Naive thymus-derived CD4-positive, alpha-beta T cell (primary cell): ENCODE measurements at places on chromosomes 3 and 15.

- no peak overlapping the region for H3K4me3 ChIP-seq
- H3K4me1 ChIP-seq: no peaks in the 10 kb centered on the region
These were observed 393.0 kb downstream of the IGSF11 start for GRCh38 chr3:118641608-118642007.

GRCh38 chr3:72155391-72156064, 370.6 kb upstream of the PROK2 start:
- no peak overlapping the region for H3K4me3 ChIP-seq
- no peaks in the 10 kb centered on the region for H3K36me3 ChIP-seq
- no peak overlapping the region for H3K27ac ChIP-seq
- DNase-seq: no peak

- no peaks in the 10 kb centered on the region for H3K36me3 ChIP-seq
- H3K27me3 ChIP-seq: no peaks in the 10 kb centered on the region
- peaks cover 3% of the 10 kb centered on the region for H3K4me1 ChIP-seq
- peak; percentile 84 for DNase-seq
These were observed 8.3 kb downstream of the ANKRD63 start for GRCh38 chr15:40274350-40275274.

GRCh38 chr15:62026487-62027262, 33.6 kb downstream of the VPS13C start:
- H3K36me3 ChIP-seq: no peaks in the 10 kb centered on the region
- DNase-seq: no peak
- no peak overlapping the region for H3K27ac ChIP-seq
- H3K27me3 ChIP-seq: no peaks in the 10 kb centered on the region
- H3K4me1 ChIP-seq: no peaks in the 10 kb centered on the region
- H3K4me3 ChIP-seq: no peak overlapping the region

- H3K4me3 ChIP-seq: peak within 1 kb of the TSS; percentile 96
- H3K36me3 ChIP-seq: peaks cover 5% of the 10 kb centered on the region
These were observed at the start of gene ZNF592 for GRCh38 chr15:84748274-84749110. TSS of gene ZNF592 (plus strand) at chr15:84748592. CDS start at chr15:84782676, 34,084 bp downstream.

GRCh38 chr3:10160346-10160745, 4.4 kb upstream of the IRAK2 start:
- H3K27ac ChIP-seq: no peak overlapping the region
- H3K27me3 ChIP-seq: no peaks in the 10 kb centered on the region
- DNase-seq: no peak
- H3K36me3 ChIP-seq: no peaks in the 10 kb centered on the region

GRCh38 chr3:105315815-105316214, 50.9 kb upstream of the ALCAM start:
- H3K27ac ChIP-seq: no peak overlapping the region
- DNase-seq: no peak
- H3K36me3 ChIP-seq: no peaks in the 10 kb centered on the region
- H3K27me3 ChIP-seq: no peaks in the 10 kb centered on the region
- H3K4me1 ChIP-seq: no peaks in the 10 kb centered on the region

DNA sequence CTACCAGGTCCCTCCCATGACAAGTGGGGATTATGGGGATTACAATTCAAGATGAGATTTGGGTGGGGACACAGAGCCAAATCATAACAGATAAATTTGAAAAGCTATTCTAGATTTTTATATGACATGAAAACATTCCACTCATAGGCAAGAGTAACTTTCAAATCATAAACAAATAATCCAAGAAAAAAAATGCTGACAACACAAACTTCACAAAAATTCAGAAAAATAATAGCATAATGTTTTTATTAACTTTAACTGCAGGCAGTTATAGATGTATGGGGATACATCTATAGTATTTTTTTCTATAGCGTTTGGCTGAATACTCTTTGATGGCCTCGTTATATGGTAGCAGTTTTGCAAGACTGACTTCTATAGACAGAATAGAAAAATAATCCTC, 243.1 kb downstream of the ADAMTSL3 start:
- H3K27me3 ChIP-seq: no peaks in the 10 kb centered on the region
- H3K4me3 ChIP-seq: no peak overlapping the region
- H3K36me3 ChIP-seq: no peaks in the 10 kb centered on the region
- H3K27ac ChIP-seq: no peak overlapping the region
- no peak for DNase-seq

DNA sequence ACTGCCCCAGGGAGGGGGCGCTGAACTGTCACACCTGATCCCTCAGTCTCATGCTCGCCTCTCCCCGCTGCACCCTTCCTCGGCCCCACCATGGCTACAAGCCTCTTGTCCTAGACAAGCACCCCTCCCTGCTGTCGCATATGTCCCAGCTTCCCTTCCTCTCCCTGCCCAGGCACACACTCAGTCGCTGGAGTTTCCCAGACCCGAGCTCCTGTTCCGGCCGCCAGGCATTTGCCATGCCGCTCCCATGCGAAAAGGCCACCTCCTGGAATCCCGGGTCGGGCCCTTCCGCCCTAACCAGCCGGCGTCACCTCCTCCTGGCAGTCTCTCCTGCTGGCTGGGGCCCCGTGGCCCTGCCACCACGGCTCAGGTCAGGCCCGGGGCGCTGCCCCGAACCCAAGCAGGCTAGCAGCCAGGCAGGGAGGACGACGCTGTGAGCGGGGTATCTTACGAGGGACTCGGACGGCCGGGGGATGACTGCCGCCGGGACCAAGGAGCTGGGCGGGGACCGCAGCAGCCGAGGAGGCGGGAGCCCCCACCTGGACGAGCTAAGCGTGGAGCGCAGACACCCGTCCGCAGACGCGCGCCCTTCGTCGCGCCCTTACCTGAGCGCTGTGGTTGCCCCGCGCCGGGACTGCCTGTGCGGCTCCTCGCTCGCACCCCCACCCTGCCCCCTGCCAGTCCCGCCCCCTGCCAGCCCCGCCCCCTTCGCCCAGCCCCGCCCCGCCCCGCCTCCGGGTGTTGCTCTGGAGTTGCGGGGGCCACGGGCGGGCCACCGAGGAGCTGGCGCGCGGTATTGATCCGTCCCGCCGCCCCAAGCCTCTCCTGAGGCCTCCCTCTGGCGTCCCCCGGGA, at the start of gene ALS2CL:
TSS of gene ALS2CL (minus strand) at position 642 of the 854 bp plus-strand sequence. CDS start 4,239 bp downstream, outside the sequence.
- peak within 1 kb of the TSS; percentile 79 for H3K27ac ChIP-seq
- peaks cover 32% of the 10 kb centered on the region for H3K4me1 ChIP-seq
- peaks cover 11% of the 10 kb centered on the region for H3K36me3 ChIP-seq

GRCh38 chr15:100947760-100948429, 28.7 kb downstream of the LRRK1 start:
- H3K4me3 ChIP-seq: no peak overlapping the region
- H3K27me3 ChIP-seq: no peaks in the 10 kb centered on the region
- no peaks in the 10 kb centered on the region for H3K4me1 ChIP-seq
- no peaks in the 10 kb centered on the region for H3K36me3 ChIP-seq
- H3K27ac ChIP-seq: no peak overlapping the region

GRCh38 chr3:12541625-12542024, 3.7 kb downstream of the MKRN2OS start:
- no peak for DNase-seq
- no peaks in the 10 kb centered on the region for H3K27me3 ChIP-seq
- H3K4me1 ChIP-seq: no peaks in the 10 kb centered on the region
- H3K4me3 ChIP-seq: no peak overlapping the region

- no peak for DNase-seq
- no peaks in the 10 kb centered on the region for H3K4me1 ChIP-seq
- H3K4me3 ChIP-seq: no peak overlapping the region
- no peaks in the 10 kb centered on the region for H3K27me3 ChIP-seq
These were observed 143.3 kb downstream of the HCN4 start for GRCh38 chr15:73225358-73226015.

- H3K4me3 ChIP-seq: no peak overlapping the region
- H3K36me3 ChIP-seq: no peaks in the 10 kb centered on the region
- H3K4me1 ChIP-seq: no peaks in the 10 kb centered on the region
- no peaks in the 10 kb centered on the region for H3K27me3 ChIP-seq
These were observed 18.7 kb downstream of the PAQR5 start for GRCh38 chr15:69317392-69317841.

GRCh38 chr3:150168698-150169097, 198.0 kb upstream of the PFN2 start:
- no peaks in the 10 kb centered on the region for H3K36me3 ChIP-seq
- H3K27ac ChIP-seq: no peak overlapping the region
- no peak overlapping the region for H3K4me3 ChIP-seq
- no peak for DNase-seq
- no peaks in the 10 kb centered on the region for H3K27me3 ChIP-seq

GRCh38 chr3:113084777-113085176, 94.0 kb downstream of the GTPBP8 start:
- H3K27me3 ChIP-seq: no peaks in the 10 kb centered on the region
- H3K4me1 ChIP-seq: no peaks in the 10 kb centered on the region
- no peak overlapping the region for H3K27ac ChIP-seq
- H3K36me3 ChIP-seq: no peaks in the 10 kb centered on the region
- no peak overlapping the region for H3K4me3 ChIP-seq

GRCh38 chr3:10798600-10799367, 17.2 kb upstream of the SLC6A11 start:
- DNase-seq: no peak
- H3K27me3 ChIP-seq: no peaks in the 10 kb centered on the region
- H3K27ac ChIP-seq: no peak overlapping the region

- no peak overlapping the region for H3K4me3 ChIP-seq
- no peaks in the 10 kb centered on the region for H3K27me3 ChIP-seq
- no peak overlapping the region for H3K27ac ChIP-seq
- H3K4me1 ChIP-seq: no peaks in the 10 kb centered on the region
- no peak for DNase-seq
These were observed 419.5 kb downstream of the LPP start for GRCh38 chr3:188573291-188573940.

DNA sequence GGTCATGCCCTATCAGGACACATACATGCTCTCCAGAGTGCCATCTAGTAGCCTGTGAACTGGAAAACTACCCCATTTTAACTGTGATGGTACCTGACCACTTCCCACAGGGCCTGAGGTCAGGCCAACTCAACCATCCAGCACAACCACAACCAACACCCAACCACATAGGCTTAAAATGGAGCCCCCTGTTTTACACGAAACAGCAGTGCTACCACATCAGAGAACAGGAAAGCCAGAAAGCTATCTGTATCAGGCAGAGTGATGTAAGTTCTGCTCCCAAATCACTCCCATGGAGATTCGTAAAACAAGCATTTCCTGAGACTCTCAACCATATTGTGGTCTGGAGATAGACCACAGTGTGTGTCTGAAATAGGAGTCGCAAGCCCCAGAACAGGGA, 1017.3 kb upstream of the EPHA6 start:
- no peak for DNase-seq
- H3K4me3 ChIP-seq: no peak overlapping the region
- no peaks in the 10 kb centered on the region for H3K4me1 ChIP-seq
- H3K27me3 ChIP-seq: no peaks in the 10 kb centered on the region
- no peaks in the 10 kb centered on the region for H3K36me3 ChIP-seq

GRCh38 chr15:67506775-67507747, 13.9 kb upstream of the C15orf61 start:
- no peak overlapping the region for H3K4me3 ChIP-seq
- DNase-seq: no peak
- H3K4me1 ChIP-seq: no peaks in the 10 kb centered on the region
- no peaks in the 10 kb centered on the region for H3K36me3 ChIP-seq
- no peaks in the 10 kb centered on the region for H3K27me3 ChIP-seq
- no peak overlapping the region for H3K27ac ChIP-seq

DNA sequence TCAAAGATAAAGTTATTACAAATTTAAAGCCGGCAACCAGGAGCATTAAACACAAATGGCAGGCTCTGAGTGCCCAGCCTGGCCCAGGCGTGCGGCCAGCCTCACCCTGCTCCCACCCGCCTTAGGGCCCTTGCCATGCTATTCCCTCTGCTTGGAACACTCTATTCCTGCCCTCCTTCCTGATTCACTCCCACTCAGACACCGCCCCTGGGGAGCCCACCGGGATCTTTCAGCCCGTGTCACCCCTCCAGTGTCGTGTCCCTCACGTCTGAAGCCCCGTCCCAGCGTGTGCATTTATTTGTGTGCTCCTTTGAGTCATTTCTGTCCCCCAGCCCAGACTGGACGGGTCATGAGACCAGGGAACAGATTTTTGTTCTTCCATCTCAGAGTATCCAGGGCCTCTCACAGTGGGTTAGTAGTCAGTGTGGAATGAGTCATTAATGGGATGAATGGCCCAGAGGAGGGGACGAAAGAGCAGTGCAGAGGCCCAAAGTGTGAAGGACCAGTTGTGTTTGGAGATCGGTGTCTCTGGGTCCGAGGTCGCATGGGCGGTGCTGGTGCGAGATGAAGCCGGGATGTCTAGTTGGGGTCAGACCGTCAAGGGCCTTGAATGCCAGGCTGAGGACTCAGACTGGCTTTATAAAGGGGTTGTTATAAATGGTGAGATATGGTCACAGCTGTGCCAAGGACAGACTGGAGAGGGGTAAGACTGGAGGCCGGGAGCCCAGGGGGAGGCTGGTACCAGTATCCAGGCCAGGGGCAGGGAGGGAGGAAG, 58.9 kb upstream of the SLC6A6 start:
- no peak for DNase-seq
- H3K4me3 ChIP-seq: no peak overlapping the region
- no peaks in the 10 kb centered on the region for H3K27me3 ChIP-seq
- no peaks in the 10 kb centered on the region for H3K4me1 ChIP-seq
- no peak overlapping the region for H3K27ac ChIP-seq

- no peaks in the 10 kb centered on the region for H3K36me3 ChIP-seq
- no peak overlapping the region for H3K27ac ChIP-seq
- no peaks in the 10 kb centered on the region for H3K4me1 ChIP-seq
These were observed 127.8 kb downstream of the EPHB1 start for GRCh38 chr3:134922866-134923265.

DNA sequence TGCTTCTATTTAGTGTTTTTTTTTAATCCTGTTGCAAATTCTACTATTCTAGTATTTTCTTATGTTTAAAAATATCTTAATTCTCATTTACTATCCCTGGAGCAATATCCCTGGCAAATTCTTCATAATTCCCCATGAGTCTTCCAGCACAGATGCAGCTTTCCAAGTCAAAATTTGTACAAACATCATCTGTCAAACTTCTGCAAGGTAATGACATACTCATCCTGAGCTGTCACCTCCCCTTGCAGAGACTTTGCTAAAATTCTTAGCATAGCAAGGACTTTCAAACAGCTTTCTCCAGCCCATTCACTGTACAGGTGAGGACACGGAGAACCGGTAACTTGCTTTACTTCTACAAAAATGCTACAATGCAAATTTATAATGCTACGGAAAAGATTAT, 28.6 kb upstream of the VGLL4 start:
- no peak overlapping the region for H3K27ac ChIP-seq
- H3K4me3 ChIP-seq: no peak overlapping the region
- no peak for DNase-seq
- H3K27me3 ChIP-seq: no peaks in the 10 kb centered on the region
- no peaks in the 10 kb centered on the region for H3K36me3 ChIP-seq

DNA sequence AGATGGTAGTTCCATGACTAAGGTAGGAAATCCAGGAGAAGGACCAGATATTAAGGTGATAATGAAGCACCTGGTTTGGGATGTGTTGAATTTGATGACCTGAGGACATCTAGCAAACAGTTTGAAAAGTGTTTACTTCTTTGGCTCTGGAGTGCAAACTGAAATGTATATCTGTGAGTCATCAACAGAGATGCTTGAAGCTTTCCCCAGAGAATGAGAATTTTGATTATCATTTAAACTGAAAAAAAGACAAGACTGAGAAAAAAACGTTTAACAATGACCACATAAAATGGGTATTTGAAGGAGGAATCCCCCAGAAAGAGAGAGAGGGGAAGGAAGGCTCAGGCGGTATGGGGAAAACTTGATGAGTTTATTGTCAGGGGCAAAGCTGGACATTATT, 20.7 kb upstream of the GSK3B start:
- DNase-seq: no peak
- H3K36me3 ChIP-seq: no peaks in the 10 kb centered on the region
- no peak overlapping the region for H3K27ac ChIP-seq
- H3K4me1 ChIP-seq: no peaks in the 10 kb centered on the region
